ENCODE measurements at places on chromosomes 12 and 14.

- no peak for DNase-seq
Observed at GRCh38 chr12:13243516-13244070, 47.1 kb downstream of the EMP1 start.

GRCh38 chr12:68612202-68612601 lies 1.5 kb downstream of the RAP1B start:
- no peak for DNase-seq

DNA sequence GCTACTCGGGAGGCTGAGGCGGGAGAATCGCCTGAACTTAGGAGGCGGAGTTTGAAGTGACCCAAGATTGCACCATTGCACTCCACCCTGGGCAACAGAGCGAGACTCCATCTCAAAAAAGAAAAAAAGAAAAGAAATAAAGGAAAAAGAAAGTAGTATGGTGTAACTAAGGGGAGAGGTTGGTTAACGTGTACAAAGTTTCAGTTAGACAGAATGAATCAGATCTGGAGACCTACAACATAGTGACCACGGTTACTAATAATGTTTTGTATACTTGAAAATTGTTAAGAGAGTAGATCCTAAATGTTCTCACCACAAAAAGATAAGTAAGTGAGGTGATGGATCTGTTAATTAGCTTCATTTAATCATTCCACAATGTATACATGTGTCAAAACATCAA lies 1208.8 kb downstream of the VRK1 start:
- DNase-seq = no peak

GRCh38 chr12:27002141-27002540 lies 12.0 kb downstream of the TM7SF3 start:
- no peak for DNase-seq

- no peak for DNase-seq
Observed at GRCh38 chr14:37968664-37969240, 239.0 kb upstream of the SSTR1 start.

DNA sequence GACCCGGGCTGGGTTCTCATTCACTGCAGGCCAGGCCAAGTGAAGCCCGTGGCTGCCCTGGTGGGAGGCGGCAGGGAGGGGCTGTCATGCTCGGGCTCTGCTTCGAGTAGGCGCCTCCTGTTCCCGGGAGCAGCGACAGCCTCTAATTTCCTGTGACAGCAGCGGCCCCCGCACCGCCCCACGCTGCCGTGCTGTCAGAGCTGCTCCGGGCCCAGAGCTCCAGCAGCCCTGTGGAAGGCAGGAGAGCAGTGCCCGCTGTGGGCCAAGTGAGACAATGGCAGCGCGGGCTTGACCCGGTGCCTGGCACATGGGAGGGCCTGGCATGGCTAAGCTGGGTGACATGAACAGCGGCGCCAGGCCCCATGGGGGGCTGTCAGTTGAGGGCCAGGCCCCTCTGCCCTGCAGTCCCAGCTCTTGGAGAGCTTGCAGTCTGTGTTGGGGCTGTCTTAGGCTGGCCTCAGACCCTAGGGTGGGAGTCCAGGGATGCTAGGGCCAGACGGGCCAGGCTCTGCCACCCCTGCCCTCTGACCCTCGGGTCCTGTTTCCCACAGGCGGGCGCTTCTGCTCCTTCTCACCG lies 5.1 kb downstream of the TRMT61A start:
- DNase-seq = no peak
